ENCODE measurements at places on chromosomes 1 and 21.

DNA sequence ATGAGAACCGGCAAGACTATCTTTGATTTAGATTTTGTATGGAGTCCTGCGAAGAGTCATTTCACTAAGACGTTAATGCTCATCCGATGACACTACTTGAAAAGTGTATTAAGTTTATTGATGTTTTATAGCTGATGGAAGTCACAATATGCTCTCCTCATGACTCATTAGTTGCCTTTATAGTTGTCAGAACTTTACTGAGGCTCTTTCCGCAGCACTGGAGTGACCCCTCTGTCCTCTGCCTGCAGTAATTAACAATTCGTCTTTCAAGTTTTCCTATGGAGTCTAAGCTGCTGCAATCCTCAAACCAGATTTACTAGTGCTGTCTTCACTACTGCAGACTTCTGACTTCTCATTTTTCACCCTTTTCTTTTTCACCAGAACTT is 853 bp downstream of the USP16 start:
- peak; percentile 9 for DNase-seq

DNA sequence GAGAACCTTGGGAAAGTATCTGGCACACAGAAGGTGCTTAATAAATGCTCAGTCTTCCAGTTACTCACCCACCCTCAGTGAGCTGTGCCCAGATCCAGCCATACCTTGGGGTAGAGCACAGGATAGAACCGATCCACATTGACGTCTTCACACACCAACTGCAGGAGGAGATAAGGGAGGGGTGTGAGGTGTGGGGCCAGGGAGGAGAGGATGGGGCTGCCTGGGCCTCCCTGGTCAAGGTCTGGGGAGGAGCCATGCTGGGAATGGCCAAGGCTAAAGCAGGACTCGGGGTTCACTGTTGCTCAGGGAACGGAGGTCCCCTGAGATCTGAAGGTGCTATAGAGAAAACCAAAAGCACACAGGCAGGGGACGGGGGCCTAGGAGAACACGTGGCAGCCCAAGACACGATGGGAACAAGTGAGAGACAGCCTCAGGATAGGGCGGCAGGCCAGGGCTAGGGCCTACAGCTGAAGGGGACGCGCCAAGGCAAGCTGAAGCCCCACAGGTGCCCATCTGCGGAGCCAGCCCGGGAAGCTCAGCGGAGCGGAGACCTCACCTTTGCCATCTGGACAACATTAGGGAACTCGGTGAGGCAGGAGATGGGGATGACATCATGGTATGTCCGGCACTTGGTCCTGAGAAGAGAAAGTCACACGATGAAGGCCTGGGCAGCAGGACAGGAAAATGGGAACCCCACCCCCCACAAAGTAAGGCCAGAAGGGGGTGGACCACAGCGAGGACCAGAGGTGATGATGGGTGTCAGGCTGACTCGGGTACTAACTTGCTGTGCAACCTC is 55.9 kb downstream of the RAP1GAP start:
- DNase-seq: no peak

DNA sequence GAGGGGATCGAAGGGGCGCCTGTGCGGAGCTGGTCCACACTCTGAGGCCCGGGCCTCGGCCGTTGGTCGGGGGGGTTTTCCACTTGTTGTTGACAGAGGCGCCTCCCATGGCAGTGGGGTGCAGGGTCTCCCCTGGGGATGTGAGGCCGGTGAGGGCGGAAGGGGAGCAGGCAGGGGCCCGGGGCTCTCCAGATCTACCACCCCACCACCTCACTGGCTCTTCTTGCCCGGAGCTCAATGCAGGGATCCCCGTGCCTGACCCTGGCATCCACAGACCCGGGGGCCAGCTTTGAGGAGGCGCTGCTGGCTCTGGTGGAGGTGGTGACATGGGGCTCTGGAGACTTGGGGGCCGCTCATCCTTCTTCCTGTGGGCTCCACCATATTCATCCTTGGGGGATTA is 7.1 kb upstream of the PEX10 start:
- DNase-seq: no peak

DNA sequence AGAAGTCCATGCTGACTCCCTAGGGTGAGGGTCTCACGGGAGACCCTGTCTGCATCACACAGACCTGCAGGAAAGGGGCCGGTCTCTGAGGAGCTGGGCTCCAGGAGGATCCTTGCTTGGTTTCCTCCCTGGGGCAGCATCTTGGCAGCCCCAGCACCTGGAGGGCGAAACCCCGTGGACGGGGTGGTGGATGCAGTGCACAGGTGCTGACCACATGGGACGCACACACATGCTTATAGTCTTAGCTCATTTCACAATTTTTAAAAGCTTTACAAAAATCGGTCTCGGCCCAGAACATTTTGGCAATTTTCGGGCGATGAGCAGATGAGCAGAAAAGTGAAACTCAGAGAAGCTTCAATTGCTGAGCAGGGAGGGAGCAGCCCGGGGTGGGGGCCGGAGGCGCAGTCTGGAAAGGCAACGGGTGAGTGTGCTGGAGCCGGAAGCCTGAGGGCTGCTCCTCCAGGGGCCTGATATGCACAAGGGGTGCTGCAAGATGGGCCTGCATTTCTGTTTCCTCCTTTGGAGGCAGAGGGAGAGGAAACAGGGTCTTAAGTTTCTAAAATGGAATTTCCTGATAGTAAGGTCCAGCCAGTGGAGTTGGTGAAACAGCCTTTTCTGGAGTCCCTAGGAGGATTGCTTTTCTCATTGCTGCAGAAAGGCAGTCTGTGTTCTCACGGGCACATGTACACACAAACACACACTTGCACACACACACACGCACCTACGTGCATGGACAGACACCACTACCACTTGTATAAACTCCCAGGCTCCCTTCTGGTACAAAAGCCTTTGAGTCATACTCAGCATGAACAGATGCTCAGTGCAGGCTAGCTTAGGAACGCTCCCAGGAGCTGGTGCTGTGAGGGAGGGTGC is 60.6 kb downstream of the SCCPDH start:
- no peak for DNase-seq

DNA sequence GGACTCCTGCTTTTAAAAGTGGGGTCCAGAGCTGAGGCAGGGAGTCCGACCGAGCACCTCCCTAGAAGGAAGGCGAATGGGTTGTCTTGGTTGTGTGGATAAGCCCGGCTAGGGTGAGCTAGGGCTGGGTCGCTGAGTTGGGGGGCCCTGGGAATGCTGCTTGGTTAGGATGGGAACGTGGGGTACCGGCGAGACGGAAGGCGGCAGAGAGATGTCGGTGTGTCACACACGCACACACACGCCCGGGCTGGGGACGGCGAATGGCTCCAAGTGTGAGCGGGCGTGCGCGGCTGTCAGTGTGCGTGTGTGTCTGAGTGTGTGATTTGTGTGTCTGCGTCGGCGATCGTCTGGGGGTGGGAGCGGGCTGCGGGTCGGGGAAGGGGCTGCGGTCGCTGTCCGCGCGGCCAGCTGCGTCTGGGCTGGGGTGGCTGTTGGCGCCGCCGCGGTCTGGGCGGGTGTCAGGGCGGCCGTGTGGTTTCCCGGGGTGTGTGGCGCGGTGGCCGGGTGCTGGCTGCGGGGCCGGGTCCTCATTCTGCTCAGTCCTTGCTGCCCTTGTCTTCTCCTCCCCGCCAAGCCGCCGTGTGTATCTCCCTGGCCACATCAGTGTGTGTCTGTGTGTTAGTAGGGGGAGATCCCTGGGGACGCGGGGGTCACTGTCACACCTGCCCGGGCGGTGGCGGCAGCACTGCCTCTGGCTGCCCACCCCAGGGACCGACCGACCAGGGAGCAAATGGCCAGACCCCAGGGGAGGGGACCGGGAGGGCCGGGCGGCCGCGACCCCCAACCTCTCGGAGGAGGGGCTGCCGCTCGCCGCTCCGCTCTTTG is 1.1 kb downstream of the EFNA3 start:
- no peak for DNase-seq

GRCh38 chr1:171115280-171115897 is 24.7 kb downstream of the FMO3 start:
- no peak for DNase-seq

DNA sequence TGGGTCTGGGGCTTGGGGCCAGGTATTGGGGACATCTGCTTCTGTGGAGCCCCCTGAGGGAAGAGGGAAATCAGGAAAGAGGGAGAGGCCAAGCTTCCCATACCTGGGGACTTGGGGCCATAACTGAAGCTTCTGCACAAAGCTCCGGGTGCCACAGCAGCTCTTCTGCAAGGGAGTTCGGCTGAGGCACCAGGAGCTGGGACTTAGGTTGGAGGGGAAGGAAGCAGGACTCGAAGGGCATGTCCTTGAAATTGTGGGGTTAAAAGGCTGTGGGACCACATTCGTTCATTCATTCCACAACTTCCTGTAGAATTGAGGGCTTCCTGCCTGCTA is 1.7 kb upstream of the EPS8L3 start:
- DNase-seq: no peak

DNA sequence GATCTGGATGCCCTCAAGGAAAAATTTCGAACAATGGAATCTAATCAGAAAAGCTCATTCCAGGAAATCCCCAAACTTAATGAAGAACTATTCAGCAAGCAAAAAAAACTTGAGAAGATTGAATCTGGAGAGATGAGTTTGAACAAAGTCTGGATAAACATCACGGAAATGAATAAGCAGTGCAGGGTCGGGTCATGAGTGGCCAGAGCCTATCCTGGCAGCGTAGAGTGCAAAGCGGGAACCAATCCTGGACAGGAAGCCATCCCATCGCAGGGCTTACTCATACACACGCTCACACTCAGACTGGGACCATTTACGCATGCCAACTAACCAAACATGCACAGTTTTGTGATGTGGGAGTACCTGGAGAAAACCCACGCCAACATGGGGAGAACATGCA is 43.1 kb downstream of the ZMYM1 start:
- DNase-seq: no peak

- no peak for DNase-seq
Observed at GRCh38 chr1:56627019-56627635, 18.0 kb upstream of the PRKAA2 start.

DNA sequence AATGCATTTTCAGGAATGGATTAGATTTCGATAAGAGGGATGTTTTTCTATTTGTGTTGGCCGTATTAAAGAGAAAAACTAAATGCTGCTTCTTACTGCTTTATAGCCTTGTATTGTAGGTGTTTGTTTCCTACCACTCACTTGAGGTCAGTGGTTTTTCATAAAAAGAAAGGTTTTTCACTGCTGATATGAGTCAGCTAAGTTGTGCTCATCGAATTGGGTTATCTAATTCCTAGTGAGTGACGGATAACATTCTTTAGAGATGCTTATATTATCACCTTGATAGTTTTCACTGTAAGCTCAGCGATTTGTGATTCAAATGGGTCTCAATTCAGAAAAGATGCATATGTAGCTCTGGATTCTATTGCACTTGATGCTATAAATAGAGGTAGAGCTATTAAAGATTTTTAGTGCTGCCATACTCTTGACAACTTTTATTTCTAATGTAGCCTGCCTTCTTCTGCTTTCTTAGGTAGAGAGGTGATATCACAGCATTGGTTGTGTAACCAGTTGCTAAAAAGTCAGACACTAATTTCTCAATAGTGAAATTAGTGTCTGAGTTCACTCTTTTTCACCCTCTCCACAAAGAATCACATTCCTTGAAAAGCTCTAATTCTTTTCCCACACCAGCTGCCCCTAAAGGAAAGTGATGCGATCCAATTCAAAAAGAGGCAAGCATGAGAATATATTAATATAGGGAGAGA is 180.0 kb downstream of the RASAL2 start:
- peak; percentile 26 for DNase-seq
